ENCODE measurements at places on chromosomes 3 and 15.

DNA sequence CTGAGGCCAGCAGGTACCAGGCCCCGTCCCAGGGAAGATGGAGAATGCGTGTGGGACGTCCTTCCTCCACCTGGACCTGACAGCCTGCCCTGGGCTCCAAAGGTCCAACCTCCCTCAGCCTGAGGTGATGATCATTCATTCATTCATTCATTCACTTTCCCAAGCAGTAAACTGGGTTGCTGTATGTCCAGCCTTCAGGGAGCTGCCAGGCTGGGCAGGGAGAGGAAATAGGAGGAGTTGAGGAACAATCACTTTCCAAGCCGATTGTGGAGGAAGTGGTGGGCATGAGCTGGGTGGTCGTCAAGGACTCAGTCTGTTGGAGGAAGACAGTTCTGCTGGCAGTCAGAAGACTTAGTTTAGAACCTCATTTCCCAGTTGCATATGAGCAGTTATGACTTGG, 10.2 kb upstream of the CCDC33 start:
- DNase-seq = no peak

DNA sequence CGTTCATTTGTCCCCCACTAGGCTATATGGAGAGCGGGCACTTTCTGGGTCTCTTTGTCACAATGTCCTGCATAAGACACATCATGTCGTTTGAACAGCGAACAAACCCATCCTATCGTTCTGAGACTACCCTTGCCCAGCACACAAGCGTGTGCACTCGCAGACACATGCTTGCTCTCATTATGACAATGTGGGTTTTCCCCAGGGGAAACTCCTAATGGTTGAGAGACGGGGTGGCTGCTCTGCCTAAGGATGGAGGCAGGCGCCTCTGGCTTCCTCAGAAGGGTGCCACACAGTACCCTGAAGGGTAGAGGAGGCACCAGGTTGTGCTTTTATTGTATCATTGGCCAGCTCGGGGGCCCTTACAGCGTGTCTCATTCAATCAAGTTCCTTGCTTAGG, 51.0 kb upstream of the MYZAP start:
- DNase-seq = peak; percentile 71

DNA sequence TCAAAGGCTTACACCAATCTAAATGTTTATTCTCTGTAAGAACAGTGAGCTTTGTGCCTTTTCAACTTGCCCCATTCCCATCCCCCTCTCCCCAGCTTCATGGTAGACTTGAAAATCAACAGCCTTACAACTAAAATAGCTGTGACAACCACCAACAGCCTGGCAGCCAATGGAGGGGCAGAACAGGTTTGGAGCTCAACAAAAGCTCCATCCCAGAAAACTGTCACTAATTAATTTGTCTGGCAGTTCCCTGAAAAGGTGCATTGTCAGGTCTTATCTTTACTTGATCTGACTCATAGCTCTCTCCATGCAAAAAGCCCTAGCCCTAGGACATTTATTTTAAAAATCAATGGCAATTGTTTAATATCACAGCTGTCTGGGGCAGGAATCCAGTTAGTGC, 22.6 kb downstream of the MTHFS start:
- DNase-seq = no peak

GRCh38 chr3:137071104-137071503, 113.3 kb downstream of the IL20RB start:
- DNase-seq = no peak

DNA sequence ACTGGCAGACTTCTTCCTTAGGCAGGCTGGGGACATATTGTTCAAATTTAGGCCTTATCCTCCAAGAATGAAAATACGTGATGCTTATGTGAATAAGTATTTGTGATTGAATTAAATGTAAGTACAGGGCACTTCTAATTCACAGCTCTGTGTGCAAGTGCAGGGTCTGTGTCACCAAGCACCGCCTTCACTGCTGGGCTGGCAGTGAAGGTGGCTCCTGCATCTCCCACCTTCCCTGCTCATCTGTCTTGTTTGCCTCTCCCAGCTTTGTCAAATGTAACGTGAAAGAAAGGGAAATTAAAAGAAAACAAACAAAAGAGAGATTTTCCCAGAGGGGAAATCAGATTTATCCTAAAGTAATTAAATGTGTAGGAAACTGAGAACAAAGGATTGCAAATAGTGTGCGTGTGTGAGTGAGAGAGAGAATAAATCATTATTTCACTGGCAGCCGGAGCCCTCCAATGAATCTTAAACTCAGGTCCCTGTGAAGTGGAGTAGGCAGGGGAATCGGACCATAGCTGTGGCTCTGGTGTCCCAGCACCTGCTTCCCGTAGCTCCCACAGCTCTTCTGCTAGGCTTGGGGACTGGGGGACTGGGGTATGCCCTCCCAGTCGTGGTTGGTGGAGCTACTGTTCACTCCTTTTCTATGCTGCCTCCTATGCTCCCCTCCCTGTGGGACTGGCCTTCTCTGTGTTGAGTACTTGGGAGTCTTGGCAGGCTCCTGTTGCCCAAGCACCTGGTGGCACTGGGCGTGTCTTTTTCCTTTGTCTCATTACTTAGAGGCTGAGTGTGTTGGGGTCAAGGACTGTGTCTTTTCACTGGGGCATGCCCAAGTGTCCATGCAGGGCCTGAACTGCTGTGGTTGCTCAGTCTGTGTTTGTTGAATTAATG, 222.2 kb downstream of the EPHB1 start:
- DNase-seq = no peak

DNA sequence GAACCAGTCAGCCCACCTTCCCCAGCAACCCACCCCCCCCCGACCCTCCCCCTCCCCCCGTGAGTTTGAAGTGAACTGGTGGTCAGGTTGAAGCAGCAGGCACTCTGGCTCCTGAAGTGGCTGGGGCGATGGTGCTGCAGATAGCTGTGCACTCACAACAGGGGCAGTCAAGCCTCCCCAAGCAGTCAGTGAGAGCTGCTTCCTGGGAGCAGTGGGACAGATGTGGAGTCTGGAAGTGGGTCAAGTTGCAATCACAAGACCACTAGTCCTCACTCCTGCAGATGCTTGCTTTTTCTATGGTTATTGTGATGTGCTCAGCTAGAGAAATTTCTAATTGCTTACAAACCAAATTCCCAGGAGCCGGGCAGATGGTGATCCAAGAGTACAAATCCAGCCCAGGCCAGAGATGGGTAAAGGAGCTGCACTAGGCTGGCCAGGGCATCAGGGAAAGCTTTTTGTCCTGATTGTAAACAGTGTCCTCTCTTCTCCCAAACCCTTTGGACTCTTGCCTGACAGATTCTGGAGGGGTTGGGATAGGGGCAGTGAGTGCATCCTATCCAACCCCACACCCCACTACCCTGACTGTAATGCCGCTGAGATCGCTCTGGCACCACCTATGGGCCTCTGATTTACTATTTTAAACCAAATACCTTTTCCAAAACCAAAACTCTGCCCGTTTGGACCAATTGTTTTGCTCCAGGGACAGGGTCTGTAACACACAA, 9.8 kb upstream of the CLPX start:
- DNase-seq = no peak
